Activated CD8-positive, alpha-beta T cell treated with anti-CD3 and anti-CD28 coated beads for 36 hours (primary cell): ENCODE measurements at places on chromosomes 3 and 15. TPM values are rescaled to one million over a fixed set of nuclear protein-coding genes. Genes with fewer than 3 reads are reported as not detected.

DNA sequence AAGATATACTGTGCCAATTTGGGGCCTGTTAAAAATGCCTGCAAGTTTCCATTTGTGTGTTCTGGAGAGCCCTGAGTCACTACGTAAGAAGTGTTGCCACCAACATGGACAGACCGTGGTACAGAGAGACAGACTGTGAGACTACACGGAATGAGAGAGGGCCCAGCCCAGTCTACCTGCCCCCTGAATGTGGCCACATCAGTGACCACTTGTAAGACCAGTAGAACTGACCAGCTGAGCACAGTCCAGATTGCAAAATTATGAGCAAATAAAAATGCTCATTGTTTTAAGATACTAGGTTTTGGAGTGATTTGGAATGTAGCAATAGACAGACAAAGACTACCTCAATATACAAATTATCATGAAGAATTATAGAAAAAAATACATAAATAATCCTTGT lies 42.0 kb downstream of the ATR start:
- no peak for DNase-seq

GRCh38 chr3:85487375-85487774 lies 528.6 kb downstream of the CADM2 start:
- no peak for DNase-seq

GRCh38 chr3:194575484-194576210 lies 57.6 kb downstream of the TMEM44 start:
- no peak for DNase-seq

The CPN2 gene
- not detected for total RNA-seq

The FSTL1 gene
- 2.9 TPM for total RNA-seq

GRCh38 chr15:31216215-31216911 lies 110.3 kb upstream of the KLF13 start:
- DNase-seq: peak; percentile 66

- no peak for DNase-seq
Observed at GRCh38 chr3:22236490-22237270, 485.7 kb upstream of the ZNF385D start.

DNA sequence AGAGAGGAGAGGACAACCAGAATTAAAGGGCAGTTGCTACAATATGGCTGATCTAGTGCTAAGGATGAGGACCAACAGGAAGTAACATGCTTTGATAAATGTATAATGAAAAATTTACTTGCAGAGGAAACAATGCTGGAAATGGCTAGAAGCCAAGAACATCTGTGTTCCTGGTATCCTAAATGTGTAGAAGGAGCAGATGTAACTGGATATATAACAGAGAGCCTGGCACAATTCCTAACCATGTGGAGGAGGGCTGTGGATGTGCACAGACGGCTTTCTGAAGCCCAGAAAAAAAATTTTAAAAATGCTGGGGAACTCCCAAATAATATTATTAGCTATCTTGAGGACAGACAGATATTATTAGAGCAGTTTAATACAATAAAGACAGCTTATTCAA lies 159.4 kb upstream of the GBE1 start:
- DNase-seq: no peak

DNA sequence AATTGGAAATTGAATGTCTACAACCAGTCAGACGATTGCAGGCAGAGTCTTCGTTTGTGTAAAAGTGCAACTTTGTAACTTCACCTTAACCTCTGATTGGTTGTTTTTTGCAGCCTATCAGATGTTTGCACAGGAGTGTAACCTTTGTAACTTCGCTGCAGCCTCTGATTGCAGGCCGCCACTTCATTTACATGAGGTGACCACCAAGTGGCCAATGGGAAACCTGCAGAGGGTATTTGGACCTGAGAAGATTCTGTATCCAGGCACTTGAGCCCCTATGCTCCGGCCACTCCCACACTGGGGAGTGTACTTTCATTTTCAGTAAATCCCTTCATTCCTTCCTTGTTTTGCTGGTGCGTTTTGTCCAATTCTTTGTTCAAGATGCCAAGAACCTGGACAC lies 68.1 kb upstream of the PFN2 start:
- no peak for DNase-seq

- no peak for DNase-seq
Observed at GRCh38 chr15:94857466-94857865, 626.1 kb downstream of the MCTP2 start.

DNA sequence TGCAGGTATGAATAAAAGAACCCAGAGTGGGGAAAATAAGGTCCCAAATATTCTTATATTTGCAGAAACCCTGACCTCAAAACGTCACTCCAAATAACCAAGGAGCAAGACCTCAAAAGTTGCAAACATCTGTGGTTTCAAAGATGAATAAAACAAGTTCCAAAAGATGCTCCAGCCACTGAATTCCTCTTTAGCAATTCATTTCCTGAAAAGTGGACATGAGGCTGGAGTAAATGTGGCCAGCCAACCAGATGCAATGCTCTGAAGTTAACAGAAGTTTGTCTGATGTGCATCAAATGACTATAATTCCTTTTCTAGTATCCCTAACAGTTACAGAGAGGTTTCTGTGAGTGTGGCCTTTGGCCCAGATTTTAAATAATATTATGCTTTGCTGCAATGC lies 71.2 kb upstream of the WNT5A start:
- no peak for DNase-seq

GRCh38 chr3:20104167-20104661 lies 64.0 kb downstream of the KAT2B start:
- DNase-seq: peak; percentile 83

DNA sequence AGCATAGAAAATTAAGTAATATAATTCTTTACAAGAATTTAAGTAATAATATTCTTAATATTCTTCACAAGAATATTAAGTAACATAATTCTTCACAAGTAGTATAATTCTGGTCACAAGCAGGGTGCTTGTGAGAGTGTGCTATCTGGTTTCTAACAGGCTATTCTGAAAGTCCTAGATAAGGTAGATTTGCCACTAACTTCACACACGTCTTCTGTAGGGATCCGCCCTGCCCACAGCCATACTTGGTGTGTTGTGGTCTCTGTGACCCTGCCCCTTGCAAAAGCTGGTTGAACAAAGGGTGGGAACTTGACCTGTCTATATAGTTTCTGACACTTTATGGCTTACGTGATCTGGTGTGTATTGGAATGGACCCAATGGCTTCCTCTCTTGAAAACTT lies 253.4 kb upstream of the MDFIC2 start:
- no peak for DNase-seq

The GPR176 gene
- total RNA-seq: 0.13 TPM

GRCh38 chr3:125109536-125109925 lies 53.7 kb upstream of the HEG1 start:
- DNase-seq: no peak

The STAB1 gene
- 0.09 TPM for total RNA-seq

The ROBO2 gene
- not detected for total RNA-seq

- DNase-seq: no peak
Observed at GRCh38 chr3:58049143-58049785, 41.0 kb downstream of the FLNB start.

- DNase-seq: peak; percentile 92
Observed at GRCh38 chr3:185942907-185943759, 5.3 kb upstream of the TRA2B start.
